ENCODE measurements at places on chromosomes 3 and 15.

- no peak for DNase-seq
Measured at GRCh38 chr15:92444631-92445030, 51.0 kb downstream of the ST8SIA2 start.

DNA sequence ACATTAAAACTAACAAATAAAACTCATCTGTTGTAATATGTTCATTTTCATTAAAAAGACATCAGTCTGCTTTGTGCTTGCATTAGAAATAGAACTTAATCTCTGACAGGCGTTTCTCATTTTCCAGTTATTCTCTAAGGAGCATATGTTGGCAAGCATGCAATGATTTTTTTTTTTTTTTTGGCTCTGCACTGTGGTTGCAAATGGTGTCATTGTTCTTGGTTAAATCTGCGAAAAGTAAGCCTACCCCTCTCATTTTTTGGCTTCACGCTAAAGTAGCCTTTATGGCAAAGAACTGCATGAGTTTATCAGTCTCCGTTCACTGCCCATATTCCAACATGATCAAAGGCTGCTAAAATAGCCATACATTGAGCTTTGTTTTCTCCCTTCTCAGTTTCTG lies 403.2 kb downstream of the MECOM start:
- DNase-seq = no peak

DNA sequence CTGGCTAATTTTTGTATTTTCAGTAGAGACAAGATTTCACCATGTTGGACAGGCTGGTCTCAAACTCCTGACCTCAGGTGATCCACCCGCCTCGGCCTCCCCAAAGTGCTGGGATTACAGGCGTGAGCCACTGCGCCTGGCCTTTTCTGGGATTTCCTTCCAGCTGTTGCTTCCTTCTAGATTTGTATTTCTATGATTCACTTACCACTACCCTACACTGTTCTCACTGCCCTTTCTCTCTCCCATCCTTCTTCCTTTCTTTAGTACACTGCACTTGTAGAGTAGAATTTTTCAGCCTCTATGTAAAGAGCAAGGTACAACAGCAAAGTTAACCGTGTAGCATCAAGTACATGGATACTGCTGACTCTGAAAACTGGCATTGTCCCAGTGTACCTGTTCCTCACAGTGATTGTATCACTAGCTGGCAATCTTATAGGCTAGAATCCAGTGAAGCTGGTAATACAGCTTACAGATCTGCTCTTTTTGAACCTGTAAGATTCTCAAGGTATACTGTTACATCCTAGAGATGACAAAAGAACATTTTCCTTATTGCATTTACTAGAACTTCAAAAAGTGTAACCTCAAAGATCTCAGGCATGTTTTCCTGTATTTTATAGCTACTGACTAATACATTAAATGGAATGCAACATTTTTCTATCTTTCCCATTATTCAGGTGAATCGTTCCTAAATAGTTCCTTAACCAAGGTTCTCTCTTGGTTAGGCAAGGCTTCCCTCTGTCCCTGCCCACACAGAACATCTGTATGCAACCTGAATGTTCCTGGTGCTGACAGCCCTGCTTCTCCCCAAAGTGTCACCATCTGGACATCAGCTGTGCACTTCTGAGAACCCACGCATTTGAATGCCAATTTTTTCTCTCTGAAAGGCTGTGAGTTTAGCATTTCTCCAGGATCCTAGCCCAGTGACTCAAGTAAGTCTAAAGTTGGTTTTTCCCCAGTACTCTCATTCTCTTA lies 74.1 kb upstream of the RAP2B start:
- DNase-seq = no peak

DNA sequence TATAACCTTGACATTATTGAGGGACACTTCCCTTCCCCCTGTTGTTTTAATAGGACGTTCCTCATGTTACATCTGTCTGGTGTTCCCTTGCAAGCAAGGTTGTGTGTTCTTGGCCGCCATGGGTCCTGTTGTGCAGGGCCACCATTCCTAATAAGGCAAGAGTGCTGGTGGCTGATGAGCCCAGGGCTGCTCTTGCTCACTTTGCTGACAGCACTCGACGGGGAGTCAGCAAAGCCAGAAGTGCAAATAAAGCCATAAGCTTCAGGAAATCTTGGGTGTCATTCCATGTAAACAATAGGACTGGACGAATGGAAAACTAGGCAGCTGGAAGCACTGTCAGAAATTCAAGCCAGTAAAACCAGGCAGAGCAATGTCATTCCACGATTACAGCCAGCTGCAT lies 75.8 kb downstream of the SQOR start:
- no peak for DNase-seq

- DNase-seq = no peak
Measured at GRCh38 chr3:134381076-134381475, 6.8 kb upstream of the AMOTL2 start.

- no peak for DNase-seq
Measured at GRCh38 chr3:141076797-141077571, 25.8 kb downstream of the SPSB4 start.

DNA sequence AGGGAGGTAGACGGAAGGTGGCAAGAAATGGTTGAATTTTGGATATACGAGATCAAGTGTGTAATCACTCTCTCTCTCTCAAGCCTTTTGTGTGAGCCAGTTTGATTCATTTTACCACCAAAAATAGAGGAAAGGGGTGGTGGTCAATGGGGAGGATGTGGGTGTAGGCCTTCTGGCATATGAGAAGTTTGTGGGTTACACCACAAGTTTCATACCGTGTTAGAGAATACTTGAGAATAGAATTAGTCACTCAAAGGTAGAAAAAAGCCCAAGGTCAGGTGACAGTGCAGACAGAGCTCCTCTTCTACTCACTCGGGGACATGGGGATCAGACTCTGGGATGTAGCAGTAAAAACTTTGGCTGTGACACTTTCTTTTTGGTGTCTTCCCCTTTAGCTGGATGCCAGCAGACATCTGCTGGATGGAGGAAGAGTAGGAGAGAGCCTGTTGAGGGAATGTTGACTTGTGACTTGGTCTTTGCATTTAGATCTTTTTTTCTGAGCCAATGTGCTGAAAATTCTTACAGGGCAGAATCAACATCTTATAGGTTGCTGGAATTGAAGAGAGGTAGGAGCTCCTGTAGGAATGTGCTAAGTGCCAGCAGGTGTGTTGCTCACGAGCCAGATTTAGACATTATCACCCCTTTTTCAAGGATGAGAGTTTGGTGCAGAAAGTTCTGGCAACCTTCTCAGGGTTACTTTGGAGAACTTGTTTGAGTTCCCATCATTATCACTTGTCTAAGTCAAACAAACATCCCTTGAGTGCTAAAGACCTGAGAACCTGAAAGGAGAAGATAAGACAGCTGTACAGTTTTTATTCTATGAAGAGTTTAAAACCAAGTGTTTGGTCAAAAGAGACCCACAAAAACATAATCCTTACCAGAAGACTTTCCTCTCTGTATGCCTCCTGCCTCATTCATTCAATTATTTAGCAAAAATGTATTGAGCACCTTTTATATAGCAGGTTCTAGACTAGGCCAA lies 43.9 kb upstream of the RYK start:
- DNase-seq = no peak

GRCh38 chr15:34701536-34701935 lies 53.3 kb downstream of the GJD2 start:
- no peak for DNase-seq

- no peak for DNase-seq
Measured at GRCh38 chr3:173214576-173214975, 73.5 kb upstream of the SPATA16 start.

- no peak for DNase-seq
Measured at GRCh38 chr15:36903922-36904556, 196.3 kb downstream of the MEIS2 start.

DNA sequence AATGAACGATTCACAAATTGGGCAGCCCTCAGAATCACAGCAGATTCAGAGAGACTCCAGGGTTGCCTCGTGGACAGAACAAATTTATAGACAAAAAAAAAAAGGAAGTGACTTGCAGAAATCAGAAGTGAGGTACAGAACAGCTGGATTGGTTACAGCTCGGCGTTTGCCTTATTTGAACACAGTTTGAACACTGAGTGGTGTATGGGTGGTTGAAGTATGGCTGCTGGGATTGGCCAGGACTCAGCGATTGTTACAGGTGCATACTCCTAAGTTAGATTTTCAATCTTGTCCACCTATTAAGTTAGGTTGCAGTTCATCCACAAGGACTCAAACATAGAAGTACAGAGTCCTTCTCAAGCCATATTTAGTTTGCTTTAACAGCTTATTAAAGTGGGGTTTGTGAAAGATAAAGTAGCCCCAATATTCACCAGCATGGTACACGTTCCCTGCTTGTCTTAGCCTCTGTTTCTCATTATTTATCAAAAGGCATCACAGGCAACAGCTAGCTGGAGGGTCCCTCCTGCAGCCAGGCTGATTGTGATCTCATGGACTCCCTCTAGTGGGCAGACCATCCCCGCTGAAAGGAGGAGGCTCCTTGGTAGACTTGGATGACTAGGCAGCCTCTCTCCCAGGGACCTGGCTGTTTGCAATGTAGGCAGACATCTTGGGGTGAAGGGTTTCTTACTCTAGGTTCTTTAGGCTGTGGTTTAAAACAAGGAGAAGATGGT lies 17.6 kb upstream of the ALDH1L1 start:
- DNase-seq = peak; percentile 8

GRCh38 chr3:126266850-126267168 lies 86.4 kb upstream of the ALDH1L1 start:
- DNase-seq = no peak

- no peak for DNase-seq
Measured at GRCh38 chr3:58120075-58120812, 90.5 kb downstream of the DNASE1L3 start.

- DNase-seq = no peak
Measured at GRCh38 chr15:24856397-24857390, 98.1 kb upstream of the SNRPN start.

DNA sequence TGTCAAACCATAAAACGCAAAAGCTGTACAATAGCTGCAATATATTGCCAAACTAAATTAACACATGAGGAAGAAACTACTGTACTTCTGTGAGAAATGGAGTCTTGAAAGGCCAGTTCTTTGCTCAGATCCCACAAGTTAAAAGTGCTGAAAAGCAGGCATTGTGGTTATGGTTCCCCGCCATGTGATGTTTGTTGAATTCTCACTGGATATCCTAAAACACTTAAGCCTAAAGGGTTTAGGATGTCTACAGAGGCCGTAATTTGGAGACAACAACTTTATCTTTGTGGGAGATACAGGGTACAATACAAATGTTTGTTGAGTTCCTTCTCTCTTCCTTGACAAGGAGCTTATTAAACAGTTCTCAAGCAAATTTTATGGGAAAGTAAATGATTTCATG lies 53.2 kb downstream of the TMEM212 start:
- no peak for DNase-seq

DNA sequence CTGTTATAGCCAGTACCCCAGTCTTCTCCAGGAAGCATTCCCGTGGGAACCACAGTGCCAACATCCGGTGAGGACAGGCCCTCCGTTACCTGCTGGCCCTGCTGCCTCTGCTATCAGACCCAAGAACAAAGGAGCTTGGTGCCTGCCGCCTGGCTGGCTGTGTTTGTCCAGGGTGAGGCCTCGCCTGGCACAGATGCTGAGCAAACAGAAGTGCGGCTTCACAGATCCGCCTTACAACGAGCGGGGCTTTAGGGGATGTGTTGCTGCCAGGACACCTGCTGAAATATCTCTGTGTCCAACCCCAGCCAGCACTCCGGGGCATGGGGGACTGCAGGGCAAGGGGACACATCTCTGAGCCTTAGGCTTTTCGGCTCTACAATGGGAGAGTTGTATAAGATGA lies 2.2 kb upstream of the EPHB3 start:
- DNase-seq = no peak

DNA sequence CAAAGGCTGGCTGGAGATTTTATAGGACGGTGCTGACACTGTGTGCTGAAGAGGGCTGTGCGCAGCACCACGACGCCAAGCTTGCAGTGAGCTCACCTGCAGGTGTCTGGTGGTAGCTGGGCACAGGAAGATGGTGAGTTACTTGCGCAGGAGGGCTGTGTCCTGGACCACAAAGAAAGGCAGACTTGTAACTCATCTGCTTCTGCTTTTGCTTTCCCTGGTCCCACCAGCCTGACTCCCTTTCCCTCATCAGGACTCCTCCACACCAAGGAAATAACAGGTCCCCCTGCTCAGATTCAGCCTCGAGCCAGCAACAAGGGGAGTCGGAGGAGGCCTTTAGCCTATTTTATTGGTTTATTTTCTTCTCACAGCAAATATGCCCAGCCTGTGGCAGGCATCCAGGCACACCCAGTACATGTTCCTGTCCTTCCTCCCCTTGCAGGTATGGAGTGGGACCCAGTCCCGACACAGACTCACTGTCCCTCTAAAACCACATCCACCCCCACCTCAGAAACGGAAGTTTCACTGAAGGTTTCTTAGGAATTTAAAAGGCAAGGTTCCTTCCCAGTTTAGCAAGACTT lies 35.6 kb upstream of the FLNB start:
- no peak for DNase-seq

- no peak for DNase-seq
Measured at GRCh38 chr15:72783004-72783639, 436 bp downstream of the ADPGK start.

GRCh38 chr3:109678600-109678999 lies 341.3 kb upstream of the DPPA4 start:
- no peak for DNase-seq

DNA sequence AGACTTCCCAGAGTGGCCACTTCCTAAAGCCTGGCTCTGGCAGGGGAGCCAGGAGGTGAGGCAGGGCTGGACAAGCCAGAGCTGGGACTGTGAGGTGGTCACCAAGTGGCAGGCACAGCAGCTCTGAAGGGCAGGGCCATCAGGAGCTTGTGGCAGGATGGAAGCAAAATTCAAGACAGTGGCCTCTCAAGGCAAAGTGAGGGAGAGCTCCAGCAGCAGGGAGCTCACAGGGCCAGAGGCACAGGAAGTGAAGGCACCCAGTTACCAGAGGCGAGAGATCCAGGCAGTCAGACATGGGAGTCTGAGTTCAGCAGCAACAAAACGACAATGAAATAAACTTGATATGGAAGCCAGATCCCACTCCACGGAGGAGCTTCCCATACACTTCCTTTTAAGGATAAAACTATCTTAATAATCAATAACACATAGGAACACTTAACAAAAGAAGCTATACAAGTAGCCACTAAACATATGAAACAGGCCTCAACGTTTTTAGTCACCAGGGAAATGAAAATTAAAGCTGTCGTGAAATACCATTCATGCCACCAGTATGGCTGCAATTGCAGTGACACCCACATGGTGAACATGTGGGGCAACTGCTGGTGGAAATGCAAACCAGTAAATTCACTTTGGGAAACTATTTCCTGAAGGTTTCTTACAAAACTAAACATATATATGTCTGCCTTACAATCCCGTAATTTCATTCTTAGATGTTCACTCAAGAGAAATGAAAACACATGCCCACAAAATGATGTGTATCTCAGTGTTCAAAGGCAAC lies 35.4 kb upstream of the TMEM158 start:
- no peak for DNase-seq

All from activated naive CD4-positive, alpha-beta T cell (primary cell).